ENCODE measurements at places on chromosomes 7 and 10. TPM values are rescaled to one million over a fixed set of nuclear protein-coding genes. Genes with fewer than 3 reads are reported as not detected.

The SSC4D gene
- 0.81 TPM for total RNA-seq

The LEP gene
- not detected for total RNA-seq

The CPA1 gene
- total RNA-seq: not detected

The CHAT gene
- total RNA-seq: not detected

The SPDYE11 gene
- not detected for total RNA-seq

The NUTM2A gene
- 0.17 TPM for total RNA-seq

The NFE2L3 gene
- 30.3 TPM for total RNA-seq

The AP4M1 gene
- total RNA-seq: 11.3 TPM

GRCh38 chr10:31698181-31698830 is 230.3 kb downstream of the ARHGAP12 start:
- DNase-seq: no peak

DNA sequence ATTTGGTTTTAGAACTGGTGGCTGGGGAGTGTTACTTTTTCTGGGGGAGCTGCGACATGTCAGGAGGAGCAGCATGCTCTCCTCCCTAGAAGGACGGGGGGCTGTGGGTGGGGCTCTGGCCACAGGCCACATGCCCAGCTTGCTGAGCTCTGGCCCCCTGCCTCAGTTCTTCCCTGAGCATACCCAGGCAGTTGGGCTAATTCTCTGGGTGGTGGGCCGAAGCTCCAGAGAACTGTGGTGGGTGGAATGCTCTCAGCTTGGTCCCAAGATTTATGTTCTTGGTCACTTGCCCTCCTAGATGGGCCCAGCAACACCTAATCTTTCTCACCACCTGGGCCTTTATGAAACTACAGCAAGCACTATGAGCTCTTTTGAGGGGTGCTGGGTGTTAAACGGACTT is 5.1 kb upstream of the ZNF775 start:
- DNase-seq: peak; percentile 1

DNA sequence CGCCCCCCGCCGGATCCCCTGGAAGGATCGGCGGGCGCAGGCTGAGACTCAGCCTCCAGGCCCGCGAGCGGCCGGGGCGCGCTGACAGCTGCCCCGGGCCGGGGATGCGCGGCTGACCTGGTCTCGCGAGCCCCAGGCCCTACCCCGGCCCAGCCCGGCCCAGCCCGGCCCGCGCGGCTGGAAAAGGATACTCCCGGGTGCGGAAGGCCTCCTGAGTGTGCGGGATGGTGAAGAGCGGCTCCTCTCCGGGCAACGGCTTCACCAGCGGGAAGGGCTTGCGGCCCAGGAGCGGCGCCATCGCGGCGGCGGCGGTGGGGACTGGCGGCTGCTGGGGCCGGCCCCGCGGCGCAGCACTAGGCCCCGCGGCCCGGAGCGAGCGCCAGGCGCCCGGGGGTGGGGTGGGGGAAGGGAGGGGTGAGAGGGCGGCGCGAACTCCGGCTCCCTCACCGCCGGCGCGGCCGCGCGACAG is 423 bp downstream of the BAZ1B start:
- DNase-seq: no peak

GRCh38 chr10:112883360-112884178 is 66.5 kb upstream of the TCF7L2 start:
- no peak for DNase-seq

DNA sequence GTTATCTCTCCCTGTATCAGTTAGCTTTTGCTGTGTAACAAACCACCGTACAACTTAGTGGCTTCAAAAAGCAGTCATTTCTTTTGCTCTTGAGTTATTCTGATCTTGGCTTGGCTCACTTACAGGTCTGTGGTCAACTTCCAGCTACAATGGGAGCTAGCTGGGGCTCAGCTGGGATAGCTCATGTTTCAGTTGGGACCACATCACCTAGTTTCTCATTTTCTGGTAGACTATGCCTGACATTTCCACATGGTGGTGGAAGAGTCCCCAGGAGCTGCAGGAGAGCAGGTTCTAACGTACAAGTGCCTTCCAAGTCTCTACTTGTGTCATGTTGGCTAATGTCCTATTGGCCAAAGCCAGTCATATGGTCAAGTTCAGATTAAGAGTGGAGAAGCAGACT is 25.8 kb upstream of the PIP4K2A start:
- no peak for DNase-seq

GRCh38 chr10:36117231-36117630 is 475.1 kb upstream of the FZD8 start:
- DNase-seq: no peak

- no peak for DNase-seq
Measured at GRCh38 chr7:77467408-77467807, 51.3 kb upstream of the GSAP start.

- no peak for DNase-seq
Measured at GRCh38 chr10:49129376-49129775, 4.4 kb downstream of the FAM170B start.

DNA sequence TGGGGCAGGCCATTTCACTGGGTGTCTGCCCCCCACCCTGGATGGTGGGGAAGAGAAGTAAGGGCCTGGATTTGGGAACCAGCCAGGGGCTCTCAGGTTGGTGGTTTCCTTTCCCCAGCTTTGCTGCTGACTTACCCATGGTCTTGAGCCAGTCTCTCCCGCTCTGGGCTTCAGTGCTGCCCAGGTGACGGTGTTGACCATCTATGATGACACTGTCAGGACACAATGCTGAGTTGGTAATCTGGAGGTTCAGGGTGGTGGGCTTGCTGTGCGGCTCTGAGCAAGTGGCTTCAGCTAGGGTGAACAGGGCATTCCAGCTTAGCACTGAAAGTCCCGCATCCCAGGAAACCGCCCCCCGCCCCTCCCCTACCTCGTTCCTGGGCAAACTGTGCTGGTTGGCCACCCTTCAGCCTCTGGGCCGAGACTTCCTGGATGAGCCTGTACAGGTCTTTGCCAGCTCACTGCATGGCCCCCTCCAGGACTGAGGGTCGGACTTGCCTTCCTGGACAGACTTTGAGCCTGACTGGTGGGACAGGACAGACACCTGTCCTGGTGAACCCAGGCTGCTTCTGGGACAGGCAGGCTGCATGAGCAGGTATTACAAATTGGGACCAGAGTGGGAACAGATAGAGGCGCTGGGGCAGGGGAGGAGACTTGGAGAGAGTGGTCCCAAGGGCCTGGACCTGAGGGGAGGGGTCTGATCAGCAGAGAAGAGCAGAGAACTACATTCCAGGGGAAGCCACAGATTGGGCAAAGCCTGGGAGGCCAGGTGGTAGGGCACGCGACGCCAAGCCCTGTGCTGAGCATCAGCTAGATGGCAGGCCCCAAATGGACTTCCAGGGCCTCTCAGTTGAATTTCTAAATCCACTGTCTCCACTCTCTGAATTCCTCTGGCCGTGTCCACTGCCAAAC is 19.9 kb upstream of the ZMIZ1 start:
- peak; percentile 12 for DNase-seq

DNA sequence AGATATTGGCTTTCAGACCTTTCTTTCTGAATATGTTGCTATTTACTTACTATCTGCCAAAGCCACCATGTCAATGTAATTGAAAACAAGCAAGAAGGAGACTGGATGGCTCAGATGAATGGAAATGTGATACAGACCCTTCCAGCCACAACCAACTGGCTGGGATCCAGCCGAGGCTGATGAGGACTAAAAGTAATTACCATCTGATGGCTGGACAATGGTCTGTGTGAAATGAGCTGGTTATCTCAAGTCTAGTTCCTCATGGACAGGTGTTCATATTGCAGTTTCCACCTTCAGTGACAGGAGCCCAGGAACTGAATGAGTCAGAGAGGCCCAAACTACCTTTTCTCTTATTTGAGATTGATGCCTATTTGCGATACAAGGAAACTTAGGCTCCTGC is 267.5 kb downstream of the GATA3 start:
- no peak for DNase-seq

DNA sequence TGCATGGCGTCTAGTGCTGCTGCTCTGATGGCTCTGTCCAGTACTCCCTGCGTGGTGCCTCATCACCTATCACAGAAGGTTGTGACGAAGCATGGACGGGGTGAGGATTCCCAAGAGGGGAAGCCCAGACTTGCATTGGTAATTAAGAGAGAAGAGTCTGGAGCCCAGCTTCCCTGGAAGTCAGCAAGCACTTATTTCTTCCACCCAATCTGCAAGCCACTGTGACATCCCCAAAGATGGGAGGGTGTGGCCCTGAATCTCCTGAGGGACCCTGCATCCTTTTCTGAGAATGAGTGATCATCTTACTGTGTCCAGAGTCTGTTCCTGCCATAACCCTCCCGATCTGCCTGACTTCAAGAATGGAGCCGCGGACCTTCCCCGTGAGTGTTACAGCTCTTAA is 166.7 kb downstream of the PTPN20 start:
- no peak for DNase-seq

DNA sequence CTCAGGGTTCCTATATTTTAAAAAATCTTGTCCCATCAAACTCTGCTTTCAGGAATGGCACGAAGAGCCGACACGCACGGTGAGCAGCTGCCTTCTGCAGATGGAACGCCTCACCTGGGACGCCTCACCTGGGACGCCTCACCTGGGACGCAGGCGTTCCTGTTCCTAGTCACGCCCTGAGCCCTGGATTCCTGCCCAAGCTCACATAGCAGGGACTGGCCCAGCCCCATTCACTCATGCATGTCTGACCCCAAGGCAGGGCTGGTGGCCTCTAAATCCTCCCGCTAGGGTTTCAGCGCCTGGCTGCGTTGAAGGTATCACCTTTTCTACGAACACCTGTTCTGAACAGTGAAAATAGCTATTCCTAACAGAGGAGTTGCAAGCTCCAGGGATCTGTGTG is 49.8 kb downstream of the CARD11 start:
- DNase-seq: no peak

All from activated CD4-positive, alpha-beta memory T cell treated with anti-CD3 and anti-CD28 coated beads for 36 hours (primary cell).